ENCODE measurements at places on chromosomes 6 and 20.

DNA sequence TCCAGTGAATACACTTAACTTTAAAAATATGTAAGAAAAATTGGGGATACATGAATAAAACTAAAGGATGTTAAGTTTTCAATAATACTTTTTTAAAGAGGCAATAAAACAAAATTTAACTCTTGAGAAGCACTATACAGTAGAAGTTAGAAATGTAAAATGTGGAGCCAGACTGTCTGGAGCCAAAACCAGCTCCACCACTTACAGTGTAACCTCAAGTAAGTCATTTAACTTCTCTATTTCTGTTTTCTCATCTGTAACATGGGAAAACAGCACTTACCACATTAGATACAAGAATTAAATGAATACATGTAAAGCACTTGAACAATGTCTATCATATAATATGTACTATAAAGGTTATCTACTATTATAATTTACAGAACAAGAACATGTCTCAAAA is 6.7 kb downstream of the ATG5 start:
- DNase-seq = no peak

- no peak for DNase-seq
Measured at GRCh38 chr6:165970001-165970400, 197.7 kb downstream of the TBXT start.

DNA sequence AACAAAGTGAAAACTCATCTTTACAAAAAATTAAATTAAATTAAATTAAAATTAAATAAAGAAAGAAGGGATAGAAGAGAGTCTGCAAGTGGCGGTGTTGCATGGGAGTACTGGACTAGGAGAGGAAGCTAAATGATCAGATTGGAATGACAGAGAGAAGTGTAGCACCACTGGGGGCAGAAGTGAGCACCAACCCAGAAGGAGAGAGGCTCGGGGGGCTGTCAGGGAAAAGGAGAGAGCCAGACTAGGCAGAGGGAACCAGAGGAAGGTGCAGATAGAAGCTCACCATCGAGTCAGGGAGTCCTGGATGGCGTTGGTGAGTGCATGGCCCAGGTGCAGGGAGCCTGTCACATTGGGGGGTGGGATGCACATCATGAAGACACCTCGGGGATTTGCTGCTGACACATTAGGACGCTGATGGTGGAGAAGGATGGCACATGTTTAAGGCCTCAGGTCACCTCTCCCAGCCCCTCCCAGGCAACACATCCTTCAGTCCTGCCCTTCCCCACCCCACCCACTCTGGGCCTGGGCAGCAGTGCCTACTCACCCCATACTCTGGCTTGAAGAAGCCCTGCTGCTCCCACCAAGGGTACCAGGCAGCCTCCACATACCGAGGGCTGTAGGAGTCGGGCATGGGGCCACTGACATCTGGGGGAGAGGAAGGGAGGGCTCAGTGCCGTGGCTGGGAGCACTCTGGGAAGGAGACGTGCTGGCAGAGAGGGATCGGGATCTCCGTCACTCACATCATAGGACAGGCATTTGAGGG is 4.0 kb downstream of the VARS1 start:
- peak; percentile 46 for DNase-seq

- DNase-seq = no peak
Measured at GRCh38 chr6:21270636-21271201, 322.8 kb upstream of the SOX4 start.

GRCh38 chr6:27419363-27419762 is 30.8 kb downstream of the ZNF391 start:
- no peak for DNase-seq

DNA sequence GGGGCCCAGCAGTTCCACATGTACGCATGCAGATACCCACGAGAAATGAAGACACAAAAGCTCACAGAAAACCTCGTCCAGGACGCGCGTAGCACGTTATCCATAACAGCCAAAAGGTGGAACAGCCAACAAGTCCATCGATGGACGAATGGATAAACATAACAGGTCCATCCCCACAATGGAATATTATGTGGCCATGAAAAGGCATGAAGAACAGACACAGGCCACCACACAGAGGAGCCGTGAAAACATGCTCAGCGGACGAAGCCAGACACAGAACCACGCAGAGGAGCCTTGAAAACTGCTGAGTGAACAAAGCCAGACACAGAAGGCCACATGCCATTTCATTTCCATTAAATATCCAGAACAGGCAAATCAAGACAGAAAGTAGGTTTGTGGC is 38.0 kb downstream of the SLC2A4RG start:
- no peak for DNase-seq

GRCh38 chr6:113739041-113739655 is 118.0 kb upstream of the MARCKS start:
- no peak for DNase-seq

- DNase-seq = no peak
Measured at GRCh38 chr6:152232501-152233151, 404.5 kb downstream of the SYNE1 start.

DNA sequence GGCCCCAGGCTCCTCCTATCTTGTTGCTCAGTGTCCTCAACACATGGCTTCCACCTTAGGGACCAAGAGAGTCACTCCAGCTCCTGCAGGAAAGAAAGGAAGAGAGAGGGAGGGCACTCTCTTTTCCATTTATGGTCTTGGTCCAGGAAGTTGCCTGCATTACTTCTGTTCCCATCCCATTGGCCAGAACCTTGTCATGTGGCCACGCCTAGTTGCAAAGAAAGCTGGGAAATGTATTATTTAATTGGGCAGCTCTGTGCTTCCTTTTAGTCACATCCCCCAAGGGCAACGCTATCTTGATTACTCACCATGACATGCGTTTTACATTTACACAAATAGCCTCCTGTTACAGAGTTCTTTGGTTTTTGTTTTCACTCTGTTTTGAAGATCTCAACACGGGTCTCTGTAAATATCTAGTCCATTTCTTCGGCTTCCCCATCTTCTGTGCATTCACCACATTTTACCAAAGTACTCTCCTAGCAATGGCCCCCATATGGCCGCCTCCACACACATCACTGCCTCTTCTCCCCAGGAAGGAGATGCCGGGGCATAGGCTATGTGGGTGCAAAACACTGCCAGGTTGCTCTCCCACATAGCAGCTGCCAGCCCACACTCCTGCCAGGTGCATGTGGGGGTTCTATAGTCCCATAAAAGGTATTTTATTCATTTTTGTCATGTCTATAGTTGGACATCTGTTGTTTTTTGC is 35.7 kb upstream of the ZMYND8 start:
- peak; percentile 15 for DNase-seq

- DNase-seq = no peak
Measured at GRCh38 chr6:54112151-54112650, 958 bp downstream of the MLIP start.

- DNase-seq = no peak
Measured at GRCh38 chr6:112761740-112762139, 414.6 kb downstream of the RFPL4B start.

DNA sequence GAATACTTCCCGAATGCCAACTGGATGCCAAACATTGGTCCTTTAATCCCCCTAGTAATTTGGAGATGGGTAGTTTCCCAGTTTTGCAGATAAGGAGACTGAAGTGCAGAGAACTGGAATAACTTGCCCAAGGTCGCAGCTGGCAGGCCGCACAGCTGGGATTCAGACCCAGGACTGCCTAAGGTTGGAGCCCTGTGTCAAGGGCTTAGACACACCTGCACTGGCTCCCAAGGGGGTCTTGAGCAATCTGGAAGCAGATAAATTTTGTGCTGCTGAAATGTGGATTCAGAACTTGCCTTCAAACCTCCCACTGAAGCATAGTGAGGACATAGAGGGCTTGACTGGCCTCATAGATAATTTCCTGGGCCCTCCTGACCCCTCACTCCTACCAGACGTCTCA is 30.5 kb downstream of the FOXP4 start:
- DNase-seq = no peak

- DNase-seq = no peak
Measured at GRCh38 chr6:132736239-132736638, 21.5 kb downstream of the VNN2 start.

DNA sequence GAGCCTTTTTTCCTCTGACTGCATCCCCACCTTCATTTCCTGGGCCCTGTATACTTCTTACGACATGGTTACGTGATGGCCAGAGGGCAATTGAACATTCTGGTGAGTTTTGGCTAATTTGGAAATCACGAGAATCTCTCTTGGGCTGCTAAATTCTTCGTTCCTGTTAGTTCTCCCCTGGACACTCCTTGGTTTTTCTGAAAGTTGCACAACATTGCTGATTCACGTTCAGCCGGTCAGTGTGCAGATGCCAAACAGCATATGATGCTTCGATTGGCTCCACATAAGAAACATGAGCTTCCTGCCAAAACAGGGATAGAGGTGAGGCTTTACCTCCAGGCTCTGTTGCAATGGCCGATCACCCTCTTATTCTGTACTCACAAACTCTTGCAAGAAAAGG is 119.4 kb upstream of the LY86 start:
- DNase-seq = no peak

DNA sequence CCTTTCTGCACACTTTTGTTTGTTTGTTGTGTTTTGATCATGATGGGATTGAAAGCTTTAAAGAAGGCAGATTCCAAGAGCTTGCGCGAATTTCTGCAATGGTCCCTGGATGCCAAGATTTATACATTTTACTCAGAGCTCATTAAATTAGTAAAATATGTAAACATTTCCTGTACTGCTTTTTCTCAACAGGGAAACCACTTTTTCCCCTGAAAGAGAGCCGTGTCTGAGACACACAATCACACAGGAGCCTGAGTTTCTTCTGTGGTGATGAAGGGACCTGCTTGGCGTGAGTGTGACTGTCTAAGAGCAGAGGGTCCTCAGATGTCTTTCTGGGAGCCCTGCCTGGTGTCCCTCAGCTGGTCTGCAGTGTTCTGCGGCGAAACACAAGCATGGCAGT is 12.1 kb upstream of the TAGAP start:
- peak; percentile 40 for DNase-seq

DNA sequence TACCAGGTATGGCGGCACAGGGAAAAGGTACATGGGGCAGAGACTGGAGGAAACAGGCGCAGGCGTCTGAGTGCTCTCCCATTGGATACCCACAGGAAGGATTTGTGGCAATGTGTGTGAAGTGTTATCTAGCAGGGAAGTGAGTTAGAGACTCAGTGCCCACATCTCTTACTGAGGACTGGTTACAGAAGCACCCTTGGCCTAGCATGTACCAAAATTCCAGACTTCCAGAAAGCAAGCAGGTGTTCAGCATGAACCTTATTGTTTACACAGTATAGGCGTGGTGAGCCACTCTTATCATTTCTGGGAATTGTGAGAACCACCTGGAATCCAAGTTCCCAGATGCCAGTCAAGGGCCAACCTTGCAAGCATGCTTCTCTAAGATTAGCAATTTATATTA is 14.2 kb downstream of the MANBAL start:
- DNase-seq = no peak

- DNase-seq = no peak
Measured at GRCh38 chr6:89454300-89454699, 21.3 kb downstream of the ANKRD6 start.

GRCh38 chr6:164167873-164168405 is 753.4 kb downstream of the QKI start:
- DNase-seq = no peak

DNA sequence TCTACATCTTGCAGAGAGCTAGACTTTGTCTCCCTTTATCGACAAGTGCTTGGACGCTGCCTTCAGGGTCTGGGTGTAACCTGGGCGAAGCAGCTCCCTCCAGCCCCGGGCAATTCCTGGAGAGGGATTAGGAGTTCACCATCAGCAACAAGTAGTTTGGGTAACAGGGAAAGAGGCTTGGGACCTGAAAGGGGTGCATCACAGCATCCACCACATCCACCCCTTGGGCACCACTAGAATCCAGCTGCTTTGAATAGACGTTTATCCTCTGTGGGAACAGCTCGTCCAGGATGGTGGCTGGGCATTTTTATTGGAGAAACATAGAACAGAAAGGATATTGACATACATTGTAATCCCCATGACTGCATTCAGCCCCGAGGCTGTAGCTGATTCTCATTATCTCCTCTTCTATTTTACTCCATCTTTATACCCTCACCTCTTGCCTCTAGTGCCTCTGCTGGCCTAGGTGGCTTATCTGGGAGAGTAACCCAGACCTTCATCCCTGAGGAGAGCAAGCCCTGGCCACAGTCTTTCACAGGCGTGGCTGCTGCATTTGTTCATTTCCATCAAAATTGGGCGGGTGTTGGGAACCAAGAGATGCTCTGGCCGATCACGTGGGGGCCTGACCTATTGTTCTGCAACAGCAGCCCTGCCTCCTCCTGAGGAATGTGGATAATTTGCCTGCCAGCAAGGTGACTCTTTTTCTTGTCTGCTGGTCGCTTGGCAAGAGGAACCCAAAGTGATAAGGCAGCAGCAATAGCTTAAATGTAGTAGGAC is 109.2 kb upstream of the RALGAPA2 start:
- no peak for DNase-seq

- peak; percentile 39 for DNase-seq
Measured at GRCh38 chr20:5674176-5674660, 76.0 kb upstream of the SHLD1 start.

GRCh38 chr6:6284221-6284966 is 36.1 kb downstream of the F13A1 start:
- DNase-seq = no peak

DNA sequence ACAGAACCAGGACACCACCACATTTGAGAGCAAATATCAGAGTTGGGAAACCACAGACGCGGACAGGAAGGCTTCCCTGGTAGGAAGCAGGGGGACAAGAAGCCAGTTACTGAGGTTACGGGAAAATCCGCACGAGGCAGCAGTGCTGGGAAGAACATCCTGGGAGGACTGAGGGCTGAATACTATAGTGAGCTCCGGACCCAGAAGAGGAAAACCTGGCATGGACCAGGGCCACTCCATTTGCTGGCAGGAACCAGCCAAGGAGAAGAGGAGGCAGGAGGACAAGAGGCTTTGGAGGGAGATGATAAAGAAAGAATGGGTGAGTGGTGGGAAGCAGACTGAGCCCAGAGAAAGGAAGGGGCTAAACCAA is 6.1 kb upstream of the DSN1 start:
- DNase-seq = no peak

- no peak for DNase-seq
Measured at GRCh38 chr6:37538107-37538506, 38.4 kb upstream of the CCDC167 start.

GRCh38 chr20:41411391-41411847 is 44.8 kb upstream of the EMILIN3 start:
- no peak for DNase-seq

DNA sequence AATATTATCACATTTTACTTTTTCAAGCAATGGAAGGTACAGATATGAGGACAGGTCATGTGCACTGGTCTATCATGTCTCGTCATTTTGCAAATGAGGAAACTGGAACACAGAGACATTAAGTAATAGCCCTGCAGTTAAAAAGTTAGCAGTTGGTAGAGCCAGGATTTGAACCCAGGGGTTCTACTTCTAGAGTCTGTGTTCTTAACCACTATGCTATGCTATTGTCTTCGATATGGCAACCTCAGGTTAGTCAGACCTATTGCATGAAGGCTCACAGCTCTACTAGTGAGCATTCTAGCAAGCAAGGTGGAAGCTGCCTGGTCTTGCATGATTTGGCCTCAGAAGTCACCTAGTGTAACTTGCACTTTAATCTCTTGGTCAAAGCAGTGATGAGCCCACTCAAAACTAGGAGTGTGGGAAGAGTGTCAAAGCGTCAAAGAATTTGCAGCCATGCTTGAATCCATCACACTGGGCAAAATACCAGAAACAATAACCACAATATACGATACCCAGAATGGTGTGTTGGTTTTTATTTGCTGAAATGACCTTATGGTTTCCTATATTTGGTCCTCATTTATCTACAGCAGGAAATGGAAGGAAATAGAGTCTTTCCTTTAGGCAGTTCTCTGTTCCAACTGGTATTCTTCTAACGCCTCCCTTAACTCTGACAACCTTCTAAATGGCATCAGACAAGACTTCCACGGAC is 20.4 kb upstream of the BMP2 start:
- DNase-seq = no peak
